ENCODE measurements at places on chromosomes 16 and 17.

DNA sequence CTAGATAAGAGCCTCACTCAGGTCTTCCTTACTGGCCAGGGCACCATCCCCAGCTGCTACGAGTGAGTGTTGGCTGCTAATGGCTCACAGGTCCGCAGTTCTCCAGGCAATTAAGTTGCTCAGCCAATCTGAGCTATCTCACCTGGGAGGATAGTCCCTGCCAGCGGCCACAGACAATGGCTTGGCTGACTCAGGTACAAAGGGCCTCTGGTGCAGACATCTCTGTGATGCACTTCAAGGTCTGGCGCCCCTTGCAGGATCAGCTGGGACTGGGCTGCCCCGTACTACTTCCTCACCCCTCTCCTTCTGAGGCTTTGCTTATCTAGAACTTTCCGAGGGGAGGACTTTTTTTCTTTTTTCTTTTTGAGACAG is 49.2 kb upstream of the EMP2 start:
- DNase-seq = no peak

- peak; percentile 83 for DNase-seq
These were observed 29.6 kb downstream of the ZNF778 start for GRCh38 chr16:89246903-89247733.

DNA sequence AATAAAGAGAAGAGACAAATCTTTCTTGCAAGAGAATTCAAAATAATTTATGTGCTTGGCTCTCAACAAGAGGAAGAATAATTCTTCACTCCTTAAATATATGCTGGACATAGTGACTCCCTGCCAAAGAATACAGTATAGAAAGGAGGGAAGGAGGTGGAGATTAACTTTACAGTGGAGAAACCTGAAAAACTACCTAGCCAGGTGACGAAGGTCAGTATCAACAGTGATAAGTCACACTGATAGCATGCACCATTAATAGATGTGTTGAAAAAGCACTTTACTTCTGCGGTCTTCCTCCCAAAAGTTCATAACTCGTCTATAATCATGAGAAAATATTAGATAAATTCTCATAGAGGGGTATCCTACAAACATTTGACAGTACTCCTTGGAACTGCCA is 21.4 kb downstream of the CBLN1 start:
- DNase-seq = no peak

DNA sequence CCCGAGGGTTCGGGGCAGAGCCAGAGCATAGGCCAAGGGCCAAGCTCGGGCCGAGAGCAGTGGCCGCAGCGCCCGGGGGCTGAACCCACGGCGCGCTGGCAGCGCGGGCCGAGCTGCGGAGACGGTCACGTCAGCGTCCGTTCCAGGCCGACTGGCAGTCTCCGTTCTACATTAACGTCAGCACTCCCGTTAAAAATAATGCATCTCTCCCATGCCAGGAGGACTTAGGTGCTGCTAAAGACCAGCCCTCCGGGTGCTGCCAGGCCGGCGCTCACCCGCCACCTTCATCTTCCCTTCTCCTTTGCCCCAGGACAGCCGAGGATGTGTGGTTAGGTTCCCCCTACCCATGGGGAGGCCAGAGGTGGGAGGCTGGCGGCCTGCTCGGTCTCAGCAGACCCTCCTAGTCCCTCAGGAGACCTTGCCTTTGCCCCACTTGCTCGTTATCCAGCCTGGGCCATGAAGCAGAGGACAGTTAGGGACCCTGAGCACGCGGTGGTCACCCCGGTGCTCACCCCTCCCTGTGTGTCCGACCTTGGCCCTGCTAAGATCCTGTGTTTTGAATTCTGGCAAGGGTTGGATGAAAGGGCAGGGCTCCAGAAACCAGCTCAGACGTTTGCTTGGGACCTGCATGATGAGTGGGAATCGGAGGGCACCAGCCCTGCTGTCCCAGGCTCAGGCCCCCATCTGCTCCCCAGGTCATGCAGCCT is 572 bp downstream of the MPG start:
- DNase-seq = no peak

GRCh38 chr16:12334071-12334470 is 357.5 kb downstream of the SNX29 start:
- no peak for DNase-seq

GRCh38 chr16:83117810-83118209 is 491.0 kb downstream of the CDH13 start:
- DNase-seq = no peak

DNA sequence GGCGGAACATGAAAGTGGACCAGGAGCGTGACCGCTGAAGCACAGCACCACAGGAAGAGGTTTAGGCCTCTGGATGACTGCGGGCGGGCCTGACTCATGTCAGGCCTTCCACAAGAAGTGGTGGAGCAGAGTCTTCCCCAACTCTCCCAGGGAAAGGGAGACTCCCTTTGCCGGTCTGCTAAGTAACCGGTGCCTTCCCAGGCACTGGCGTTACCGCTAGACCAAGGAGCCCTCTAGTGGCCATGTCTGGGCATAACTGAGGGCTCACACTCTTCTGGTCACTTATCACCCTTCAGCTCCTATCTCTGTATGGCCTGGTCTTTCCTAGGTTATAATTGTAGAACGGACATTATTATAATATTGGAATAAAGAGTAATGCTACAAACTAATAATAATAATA is 1931.9 kb downstream of the TP53TG3F start:
- DNase-seq = peak; percentile 26

DNA sequence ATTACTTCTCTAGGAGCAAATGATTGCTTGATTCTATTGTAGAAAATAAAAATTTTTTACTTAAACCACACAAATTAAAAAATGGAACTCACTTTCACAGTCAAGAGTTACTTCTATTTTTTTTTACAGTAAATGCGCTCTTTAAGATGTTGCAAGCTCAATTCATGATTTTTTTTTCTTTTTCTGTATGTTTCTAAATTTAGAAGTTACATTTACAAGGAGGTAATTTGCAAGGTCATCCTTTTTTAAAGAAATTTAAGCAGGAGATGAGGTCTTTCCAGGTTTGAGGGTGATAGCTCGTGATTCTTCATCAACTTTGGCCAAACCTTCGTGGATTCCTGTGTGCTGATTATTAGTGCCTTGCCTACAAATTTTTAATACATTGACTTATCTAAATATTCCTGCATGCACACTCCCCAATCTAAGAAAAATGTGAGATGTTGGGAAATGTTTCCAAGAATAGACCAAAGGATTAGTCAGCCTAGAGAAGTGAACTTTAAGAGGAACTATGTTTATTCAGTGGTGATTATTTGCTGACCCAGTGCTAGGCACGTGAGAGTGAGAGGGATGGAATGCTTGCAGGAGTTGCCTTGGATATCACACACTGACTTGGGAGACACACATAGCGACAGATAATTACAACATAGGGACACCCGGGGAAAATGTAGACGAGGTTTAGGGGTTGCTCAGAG is 429.8 kb downstream of the MAF start:
- DNase-seq = no peak

DNA sequence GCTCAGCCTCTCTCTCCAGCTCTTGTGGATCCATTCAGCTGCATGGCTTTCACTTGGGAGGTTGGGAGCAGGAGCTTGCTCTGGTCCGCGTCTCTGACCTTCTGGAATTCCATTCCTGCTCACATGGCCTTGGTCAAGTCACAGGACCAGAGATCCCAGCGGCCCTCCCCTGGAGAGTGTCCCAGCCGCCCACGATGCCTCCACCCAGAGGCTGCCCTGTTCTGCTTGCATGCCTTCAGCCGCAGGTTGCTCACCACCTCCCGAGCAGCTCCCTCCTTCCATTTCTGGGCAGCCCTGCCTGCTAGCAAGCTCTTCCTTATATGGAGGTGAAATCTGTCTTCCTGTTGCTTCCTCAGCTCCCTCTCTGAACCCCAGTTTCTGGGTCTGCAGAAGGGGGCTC is 32.6 kb downstream of the RAI1 start:
- DNase-seq = no peak

DNA sequence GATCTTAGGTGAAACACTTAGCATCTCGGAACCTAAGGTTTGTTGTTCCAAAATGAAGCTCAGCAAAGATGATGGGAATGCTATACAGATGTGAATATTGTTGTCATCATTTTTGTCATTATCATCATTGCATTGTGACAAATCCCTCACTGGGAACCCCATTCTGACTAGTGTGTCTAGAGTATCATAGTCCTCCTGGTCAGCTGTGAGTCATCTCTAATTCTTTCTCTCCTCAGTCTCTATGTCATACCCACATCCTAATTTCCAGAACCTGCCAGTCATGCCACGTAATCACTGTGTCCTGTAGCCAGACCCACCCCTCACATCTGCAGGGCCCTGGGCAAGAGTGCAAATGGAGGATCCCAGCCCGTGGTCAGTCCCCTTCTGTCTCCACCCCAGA is 60.5 kb upstream of the CLEC3A start:
- no peak for DNase-seq

- DNase-seq = no peak
These were observed 44.2 kb downstream of the LDHD start for GRCh38 chr16:75072239-75072947.

GRCh38 chr17:52674686-52675085 is 516.2 kb upstream of the CA10 start:
- no peak for DNase-seq

DNA sequence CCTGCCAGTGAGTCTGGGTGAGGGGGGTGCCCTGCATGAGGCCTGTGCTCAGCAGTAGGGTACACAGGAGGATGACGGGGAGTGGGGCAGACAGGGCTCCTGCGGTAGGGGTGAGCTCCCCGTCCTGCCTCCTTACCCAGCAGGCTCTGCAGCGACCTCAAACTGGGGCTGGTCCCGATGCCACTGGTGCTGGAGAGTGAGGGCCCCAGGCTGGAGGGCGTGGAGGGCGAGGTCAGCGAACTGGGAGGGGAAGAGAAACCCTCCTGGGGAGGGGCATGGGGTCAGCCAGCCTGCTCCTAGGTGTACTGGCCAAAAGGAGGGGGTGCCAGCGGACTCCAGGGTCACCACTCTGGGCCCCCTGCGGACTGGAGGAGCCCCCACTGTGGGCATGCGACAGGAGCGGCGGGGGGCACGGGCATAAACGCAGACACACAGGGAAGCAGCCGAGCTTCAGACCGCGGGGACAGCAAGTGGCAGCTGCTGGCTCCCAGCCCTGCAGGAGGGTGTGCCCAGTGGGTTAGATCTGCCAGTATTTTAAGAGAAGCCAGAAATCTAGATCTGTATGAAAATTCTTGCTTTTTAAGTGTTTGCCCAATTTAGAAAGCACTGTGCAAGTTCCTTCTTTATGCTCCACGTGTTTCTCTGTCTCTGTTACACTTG is 9.0 kb upstream of the VASN start:
- DNase-seq = no peak

DNA sequence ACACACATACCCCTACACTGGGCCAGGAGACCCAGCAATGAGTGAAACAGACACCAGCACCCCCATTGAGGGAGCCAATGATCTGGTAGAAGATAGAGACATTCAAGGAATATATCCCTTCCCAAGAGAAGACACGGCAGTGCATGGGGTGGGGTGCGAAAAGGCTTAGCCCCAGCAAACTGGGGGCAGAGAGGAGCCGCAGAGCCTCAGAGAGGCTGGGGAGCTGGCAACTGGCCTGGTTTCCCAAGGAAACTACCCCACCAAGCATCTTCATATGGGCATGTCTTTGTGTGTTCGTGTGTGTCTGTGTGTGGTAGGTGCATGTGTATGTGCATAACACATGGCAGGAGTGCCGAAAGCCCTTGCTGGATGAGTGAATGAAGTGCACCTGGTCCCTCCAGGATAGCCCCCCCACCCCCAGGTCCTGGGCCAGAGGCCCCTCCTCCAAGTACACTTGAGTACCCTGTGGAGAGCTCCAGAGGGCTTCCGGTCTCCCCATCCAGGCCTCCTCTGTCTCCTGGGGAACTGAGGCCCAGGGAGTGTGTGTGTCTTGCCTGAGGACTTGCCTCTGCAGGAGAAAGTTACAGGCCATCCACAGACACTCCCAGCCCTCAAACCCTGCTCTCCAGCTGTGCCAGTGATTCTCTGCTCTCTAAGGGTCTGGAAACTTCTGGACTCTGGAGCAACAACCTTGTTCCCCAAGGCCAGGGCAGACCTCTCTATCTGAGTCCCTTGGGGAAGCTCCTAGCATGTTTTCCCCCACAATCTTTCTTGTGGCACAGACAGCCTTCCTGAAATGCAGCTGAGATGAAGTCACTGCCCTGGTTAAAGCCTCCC is 15.9 kb downstream of the TBX2 start:
- DNase-seq = no peak

DNA sequence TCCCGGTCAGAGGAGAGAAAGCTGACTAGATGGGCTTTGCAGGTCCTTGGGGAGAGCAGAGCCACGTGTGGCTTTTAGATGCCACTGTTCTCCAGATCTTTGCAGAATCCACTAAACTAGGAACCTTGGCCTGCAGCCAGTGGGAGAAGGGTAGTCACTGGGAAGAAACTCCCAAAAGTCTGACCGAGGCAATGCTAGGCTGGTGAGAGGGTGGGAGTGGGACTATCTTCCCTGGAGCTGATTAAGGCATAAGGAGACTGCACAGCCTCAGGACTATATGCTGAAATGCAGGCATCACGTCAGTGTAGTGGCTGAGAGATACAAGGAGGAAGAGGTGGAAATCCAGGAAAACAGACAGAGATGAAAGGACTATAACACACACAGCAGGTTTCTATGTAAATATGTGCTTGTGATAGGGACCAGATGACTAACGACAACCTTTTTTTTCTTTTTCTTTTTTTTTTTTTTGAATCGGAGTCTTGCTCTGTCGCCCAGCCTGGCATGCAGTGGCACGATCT is 2.2 kb upstream of the GSDMA start:
- DNase-seq = no peak

DNA sequence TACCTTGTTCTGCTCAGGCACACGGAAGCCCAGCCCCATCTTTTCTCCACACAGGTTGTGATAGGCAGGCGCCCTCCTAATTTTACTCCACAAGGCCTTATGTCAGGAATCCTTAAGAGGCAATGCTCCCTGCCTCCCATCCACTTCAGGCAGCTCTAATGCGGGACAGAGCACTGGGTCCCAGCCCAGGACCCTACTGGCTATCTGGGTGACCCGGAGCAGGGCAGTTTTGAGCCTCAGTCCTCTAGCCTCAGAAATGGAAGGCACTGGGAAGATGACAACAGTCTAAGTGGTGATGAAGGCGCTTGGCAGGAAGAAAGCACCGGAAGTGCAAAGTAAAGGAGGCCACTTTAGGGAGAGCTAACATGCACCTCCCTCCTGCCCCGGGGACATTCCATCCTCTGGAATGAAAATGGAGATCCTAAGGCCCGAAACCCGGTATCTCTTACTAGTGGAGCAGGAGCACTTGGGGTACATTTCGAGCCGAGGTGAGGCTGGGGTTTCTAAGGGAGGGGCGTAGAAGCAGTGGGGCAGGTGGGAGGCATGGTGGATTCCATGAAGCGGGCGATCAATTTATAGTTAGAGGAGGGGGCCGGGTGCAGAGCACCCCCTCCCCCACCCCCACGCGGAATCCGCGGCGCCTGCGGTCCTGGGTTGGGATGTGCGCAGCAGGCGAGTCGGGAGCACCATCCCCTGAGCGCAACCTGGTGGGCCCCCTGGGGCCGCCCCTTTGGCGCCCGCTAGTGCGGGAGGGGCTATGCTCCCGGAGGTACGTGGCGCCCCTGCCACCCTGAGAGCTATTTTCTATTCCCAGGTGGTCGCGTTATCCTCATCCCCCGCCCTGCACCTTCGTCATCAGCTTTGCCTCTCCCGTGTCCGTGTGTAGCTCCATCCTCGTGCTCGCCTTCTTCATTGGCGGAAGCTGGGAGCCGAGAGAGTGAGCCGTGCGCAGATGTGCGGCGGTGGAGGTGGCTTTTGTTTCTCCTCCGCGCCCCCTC is 4.9 kb downstream of the MT1F start:
- DNase-seq = peak; percentile 33
